ENCODE measurements at places on chromosomes 5 and 9.

DNA sequence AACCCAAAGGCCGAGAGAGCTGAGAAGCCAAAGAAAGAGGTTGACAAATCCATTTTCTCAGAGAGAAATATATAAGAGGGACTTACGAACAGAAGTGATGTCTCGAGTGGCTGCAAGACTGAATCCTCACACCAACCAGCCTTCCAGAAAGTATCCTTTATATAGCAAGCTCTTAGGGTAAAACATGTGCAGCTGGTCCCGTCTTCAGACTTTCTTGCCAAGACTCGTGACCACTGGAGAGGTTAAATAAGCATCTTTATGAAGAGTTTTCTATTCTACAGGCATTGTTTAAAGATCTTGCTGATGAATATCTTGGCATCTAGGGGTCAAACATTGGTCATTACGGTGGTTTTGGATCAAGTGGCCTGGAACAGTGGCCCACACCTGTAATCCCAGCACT lies 16.9 kb upstream of the SLC22A4 start:
- no peak for DNase-seq

- peak; percentile 24 for DNase-seq
Measured at GRCh38 chr9:106583751-106584150, 279.2 kb upstream of the ZNF462 start.

- no peak for DNase-seq
Measured at GRCh38 chr5:6606884-6607558, 25.8 kb downstream of the NSUN2 start.

GRCh38 chr5:142141463-142141862 lies 32.9 kb downstream of the NDFIP1 start:
- DNase-seq, result no peak

DNA sequence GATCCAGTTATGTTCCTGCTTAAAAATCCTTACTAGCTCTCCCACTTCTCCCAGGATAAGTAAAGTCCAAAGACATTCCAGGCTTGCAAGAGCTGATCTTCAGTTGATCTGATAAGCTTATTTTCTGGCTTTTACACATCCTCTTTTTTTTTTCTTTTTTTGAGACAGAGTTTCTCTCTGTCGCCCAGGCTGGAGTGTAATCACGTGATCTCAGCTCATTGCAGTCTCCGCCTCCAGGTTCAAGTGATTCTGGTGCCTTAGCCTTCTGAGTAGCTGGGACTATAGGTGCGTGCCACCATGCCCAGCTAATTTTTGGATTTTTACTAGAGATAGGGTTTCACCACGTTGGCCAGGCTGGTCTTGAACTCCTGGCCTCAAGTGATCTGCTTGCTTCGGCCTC lies 37.3 kb upstream of the PTPN3 start:
- DNase-seq, result no peak

DNA sequence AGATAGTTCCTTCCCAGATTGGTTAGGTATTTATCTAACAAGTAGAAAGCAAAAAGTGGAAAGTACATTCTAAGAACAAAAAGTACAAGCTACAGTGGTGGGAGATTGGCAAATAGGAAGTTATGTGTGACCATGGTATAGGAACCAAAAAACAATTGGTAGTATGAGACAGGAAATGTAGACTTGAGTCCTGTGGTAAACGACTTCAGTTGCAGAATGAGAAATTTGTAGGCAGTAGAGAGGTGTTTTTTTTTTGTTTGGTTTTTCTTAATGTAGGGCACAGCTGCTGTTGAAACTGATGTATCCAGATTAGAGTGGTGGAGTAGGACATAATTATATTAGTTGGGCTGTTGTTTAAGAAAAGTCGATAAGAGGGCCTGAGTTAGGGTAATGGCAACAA lies 72.0 kb downstream of the CCNH start:
- DNase-seq, result no peak

DNA sequence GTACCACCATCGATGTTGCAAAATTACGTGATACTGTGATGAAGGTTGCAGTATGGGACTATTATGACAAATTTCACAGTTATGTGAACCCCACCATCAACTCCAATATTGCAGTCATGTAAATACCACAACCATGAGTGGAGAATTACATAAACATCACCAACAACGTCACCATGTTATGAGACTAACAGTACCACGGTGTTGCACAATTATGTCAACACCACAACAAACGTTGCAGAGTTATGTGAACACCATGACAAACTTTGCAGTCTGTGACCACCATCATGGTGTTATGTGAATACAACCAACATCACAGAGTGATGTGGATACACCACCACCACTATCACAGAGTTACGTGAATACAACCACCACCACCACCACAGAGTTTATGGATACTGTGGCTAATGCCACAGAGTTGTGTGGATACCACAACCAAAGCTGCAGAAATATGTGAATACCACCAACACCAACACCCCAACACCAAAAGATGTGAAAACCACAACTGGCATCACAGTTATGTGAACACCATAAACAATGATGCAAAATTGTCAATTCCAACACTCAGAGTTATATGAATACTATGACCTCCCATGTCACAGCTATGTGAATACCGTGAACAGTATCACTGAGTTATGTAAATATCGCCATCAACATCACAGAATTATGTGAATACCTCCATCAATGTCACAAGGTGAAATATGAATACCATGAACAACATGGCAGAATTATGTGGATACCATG lies 62.4 kb downstream of the SHC3 start:
- no peak for DNase-seq

DNA sequence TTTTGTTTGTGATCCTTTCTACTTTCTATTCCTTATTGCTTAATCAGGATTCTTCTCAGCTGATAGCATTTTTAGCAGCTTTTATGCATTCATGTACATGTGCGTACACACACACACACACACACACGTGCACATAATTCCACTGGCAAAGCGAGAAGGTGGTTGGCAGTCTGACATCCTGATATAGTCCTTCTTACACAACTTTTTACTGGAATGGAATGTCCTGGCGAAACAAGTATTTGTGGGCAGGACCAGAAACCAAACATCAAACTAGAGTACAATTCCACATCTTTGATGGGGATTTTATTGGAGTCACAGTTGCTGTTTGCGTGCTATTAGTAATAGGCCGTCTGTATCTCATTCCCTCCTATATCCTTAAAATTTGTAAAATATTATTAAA lies 356.5 kb downstream of the CCDC171 start:
- no peak for DNase-seq

DNA sequence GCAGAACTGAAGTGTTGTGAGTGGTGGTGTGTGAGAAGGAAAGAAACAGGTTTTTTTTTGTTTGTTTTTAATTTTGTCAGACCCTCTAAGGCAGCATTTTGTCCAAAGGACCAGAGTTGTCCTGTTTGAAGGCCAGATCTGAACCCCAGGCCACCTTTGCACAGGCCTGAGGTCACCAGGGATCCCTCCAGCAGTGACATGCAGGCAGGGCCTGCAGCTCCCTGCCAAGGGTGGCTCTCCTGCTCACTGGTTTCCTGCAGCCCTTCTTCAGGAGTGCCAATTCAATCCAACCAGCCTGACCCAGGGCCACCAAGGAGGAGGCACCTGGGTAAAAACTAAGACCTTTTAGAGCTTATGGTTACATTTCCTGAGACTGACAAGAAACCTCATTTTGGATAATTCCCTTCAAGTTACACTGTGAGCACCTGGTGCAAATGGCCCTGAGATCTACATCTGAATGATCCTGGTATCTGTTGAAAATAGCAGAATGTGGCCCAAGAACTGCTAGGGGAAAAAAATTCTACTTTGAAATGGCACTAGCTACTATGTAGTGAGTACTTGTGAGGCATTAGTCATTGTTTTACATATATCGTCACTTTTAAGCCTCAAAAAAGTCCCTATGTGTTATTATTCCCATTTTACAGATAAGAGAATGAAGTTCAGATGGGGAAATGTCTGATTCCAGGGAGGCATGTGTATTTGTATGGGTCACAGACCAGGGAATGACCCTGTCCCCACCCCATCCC lies 33.5 kb upstream of the SMU1 start:
- DNase-seq, result no peak

- peak; percentile 6 for DNase-seq
Measured at GRCh38 chr5:81850501-81851357, 99.8 kb upstream of the SSBP2 start.

DNA sequence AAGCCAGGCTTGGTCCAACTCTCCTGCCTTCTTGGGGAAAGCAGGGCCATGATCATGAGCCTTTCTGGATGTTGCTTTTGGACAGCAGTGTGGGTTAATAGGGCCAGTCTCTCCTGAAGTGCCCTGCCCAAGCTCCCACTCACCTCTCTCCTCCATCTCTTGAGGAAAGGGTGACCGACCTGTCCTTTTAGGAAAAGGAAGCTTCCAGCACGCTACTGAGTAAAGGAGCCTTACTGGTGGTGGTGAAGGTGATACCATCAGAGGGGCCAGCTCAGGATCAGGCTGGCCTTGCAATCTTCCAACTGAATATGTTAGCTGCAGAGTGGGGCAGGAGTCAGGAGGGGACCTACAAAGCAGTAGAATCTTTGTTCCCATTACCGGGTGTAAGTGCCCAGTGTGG lies 2.2 kb upstream of the RGS3 start:
- no peak for DNase-seq

GRCh38 chr9:134870746-134871662 lies 9.6 kb upstream of the FCN2 start:
- no peak for DNase-seq

DNA sequence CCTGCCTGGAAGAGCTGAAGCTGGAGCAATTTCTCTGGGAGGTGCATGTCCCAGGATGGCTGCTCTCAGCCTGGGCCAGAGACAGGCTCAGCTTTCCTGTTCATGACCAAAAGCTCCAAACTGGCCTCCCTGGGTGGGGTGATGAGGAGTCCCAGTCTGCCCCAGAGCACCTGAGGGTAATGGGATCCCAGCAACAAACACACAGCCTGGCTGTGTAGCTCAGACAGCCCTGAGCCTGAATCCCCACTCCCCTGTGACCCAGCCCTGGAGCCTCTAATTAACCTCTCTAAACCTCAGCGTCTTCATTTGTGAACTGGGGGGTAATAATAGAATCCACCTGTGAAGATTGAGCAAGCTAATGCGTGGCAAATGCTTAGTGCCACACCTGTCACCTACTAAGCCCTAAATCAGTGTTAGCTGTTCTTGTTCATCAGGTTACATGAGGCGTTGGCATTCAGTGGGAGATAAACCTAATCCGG lies 67.5 kb downstream of the HSPA4 start:
- peak; percentile 63 for DNase-seq

DNA sequence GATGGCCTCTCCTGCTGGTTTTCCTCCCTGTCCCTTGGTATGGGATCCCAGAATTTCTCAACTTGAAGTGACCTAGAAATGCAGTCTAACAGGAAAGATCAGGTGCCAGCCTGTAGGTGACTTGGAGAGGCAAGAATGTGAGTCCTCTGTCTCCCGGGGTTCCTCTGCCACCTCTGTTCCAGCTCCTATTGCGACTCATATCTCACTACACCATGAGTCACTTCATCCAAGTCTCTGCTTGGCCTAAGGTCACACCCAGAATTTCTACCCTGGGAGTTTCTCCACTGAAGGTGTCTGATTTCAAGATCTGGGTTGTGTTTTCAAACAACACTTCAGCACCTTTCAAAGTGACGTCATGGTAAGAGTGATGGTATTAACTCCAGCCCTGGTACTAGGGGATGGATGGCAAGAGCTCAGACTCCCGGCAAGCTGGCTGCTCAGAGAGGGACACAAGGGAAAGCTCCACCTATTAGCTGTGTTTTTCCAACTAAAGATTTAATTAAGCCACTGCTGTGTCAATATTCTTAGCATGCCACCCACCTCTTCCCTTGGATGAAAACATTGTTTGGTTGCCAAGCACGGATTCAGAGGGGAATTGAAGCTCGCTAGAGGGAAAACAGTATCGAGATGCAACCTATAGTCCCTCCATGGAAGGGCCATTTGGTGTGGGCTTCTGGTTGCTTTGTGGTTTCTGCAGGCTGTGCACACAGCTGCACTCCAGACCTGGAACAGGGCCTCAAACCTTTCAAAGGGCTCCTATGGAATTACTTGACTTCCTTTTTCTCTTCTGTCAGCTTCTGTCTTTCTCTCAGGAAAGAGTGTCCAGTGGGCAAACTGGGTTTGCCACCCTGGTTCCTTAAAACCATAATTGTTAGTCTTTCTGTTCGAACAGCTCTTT lies 205.7 kb downstream of the GAS1 start:
- DNase-seq, result no peak

DNA sequence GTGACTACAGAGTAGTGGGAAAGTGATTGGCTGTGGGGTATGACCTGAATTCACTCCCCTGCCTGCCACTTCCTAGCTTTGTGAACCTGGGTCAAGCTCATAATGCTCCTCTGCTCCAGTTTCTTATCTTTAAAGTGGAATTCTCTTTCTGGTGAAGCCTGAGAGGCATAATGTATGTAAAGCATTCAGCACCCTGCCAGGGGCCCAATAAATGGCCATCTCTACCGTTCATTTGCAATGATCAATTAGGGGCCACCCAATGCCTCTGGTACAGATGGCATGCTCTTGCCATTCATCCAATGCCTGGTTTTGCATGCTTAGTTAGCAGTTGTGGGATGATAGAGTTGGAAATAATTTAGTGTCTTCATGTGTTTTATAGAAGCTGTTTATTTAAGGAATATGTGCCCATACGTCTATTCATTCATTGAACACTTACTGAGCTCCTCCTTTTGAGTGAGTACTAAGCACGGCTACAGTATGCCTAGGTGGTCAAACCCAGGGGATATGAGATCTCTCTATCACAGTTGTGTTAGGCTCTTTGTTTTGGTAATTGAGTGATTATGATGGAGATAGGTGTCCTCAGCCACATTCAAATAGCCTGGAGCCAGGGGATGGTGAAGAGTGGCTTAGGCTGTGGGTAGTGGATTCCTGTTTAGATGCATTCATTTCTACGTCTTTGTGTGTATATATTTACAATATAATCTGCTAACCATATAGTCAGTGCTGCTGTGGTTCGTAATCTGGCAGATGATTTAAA lies 15.3 kb downstream of the ZNF462 start:
- DNase-seq, result no peak

- DNase-seq, result peak; percentile 85
Measured at GRCh38 chr9:130634191-130634768, 30.1 kb upstream of the PRDM12 start.

GRCh38 chr5:95726811-95727763 lies 4.0 kb upstream of the RHOBTB3 start:
- no peak for DNase-seq

- no peak for DNase-seq
Measured at GRCh38 chr5:44085083-44085482, 304.1 kb downstream of the FGF10 start.

GRCh38 chr9:87465816-87466215 lies 31.9 kb upstream of the DAPK1 start:
- DNase-seq, result no peak

- DNase-seq, result peak; percentile 54
Measured at GRCh38 chr5:107809201-107810034, 138.7 kb upstream of the EFNA5 start.

DNA sequence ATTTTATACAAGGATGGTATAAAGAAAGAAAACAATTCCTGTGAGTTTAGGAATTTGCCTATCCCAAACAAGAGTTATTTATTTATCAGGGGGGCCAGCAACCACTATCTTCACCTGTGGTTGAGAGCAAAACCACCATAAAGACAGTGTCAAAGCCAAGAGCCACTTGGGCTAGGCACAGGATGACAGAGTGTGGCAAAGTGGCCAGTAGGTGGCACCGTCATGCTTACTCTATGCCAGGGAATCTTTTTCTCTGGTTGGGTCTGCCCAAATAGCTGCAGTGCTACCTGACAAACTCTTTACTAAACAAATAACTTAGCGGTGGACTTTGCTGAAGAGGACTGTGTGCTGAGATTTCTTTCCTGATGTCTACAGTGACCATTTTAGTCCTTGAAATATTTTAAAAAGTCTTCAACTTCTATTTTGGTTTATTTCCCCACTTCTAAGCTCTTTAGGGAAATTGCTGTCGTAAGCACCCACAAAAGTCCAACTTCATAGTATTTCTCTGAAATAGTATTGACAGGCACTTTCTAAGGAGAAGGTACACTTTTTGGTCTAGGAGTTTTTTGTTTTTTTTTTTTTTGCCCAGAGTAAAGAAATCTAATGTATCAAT lies 285.0 kb downstream of the RFX3 start:
- DNase-seq, result peak; percentile 62

All from NCI-H2171 treated with DMSO at 0.1 percent for 48 hours (cell line).